ENCODE measurements at places on chromosomes 1 and 21.
A peak's percentile ranks its signal among the peaks of the same experiment; 100 is the strongest.

- DNase-seq = no peak
Measured at GRCh38 chr1:1348420-1349255, 580 bp downstream of the DVL1 start.

DNA sequence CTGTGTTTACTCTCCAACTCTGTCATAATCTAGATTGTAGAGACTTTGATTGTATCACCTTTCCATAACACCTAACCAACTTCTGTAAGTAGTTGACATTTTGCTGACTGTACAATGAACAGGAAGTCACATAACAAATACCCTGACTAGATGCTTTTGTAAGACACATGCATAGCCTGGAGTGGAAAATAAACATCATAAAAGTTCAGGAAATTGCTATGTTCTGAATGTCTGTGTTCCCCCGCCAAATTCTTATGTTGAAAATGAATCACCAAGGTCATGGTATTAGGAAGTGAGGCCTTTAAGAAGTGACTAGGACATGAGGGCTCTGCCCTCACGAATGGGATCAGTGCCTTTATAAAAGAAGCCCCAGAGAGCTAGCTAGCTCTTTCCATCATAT, 40.4 kb upstream of the ZSWIM5 start:
- no peak for DNase-seq

DNA sequence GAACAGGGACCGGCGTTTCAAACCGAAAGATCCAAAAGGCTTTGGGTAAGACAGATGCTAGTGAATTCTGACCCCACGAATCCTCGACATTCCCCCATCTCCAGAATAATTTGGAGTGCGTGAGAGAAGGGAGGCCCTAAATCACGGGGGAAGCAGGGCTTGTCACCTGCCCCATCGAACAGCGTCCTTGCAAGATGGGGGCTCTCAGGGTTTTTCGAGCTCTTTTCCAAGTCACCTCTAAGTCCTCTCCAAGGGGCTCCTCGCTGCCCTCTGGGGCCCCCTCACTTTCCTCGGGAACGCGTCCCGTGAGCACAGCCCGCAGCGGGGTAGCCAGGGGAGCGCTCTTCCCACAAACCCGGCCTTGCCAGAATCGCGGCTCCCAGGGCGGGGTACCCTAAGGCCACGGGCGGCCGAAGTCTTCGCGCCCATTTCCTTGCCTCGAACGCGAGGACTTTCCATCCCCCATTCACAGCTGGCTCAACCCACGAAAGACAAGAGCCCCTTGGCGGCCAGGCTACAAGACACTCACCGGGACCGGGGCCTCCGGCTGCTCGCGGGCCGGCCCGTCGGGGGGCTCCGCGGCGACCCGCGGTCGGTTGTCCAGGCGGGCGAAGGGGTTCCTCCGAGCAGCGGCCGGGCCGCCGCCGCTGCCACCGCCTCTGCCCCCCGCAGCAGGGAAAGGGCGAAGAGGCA, 546 bp downstream of the DONSON start:
- DNase-seq = peak; percentile 55

DNA sequence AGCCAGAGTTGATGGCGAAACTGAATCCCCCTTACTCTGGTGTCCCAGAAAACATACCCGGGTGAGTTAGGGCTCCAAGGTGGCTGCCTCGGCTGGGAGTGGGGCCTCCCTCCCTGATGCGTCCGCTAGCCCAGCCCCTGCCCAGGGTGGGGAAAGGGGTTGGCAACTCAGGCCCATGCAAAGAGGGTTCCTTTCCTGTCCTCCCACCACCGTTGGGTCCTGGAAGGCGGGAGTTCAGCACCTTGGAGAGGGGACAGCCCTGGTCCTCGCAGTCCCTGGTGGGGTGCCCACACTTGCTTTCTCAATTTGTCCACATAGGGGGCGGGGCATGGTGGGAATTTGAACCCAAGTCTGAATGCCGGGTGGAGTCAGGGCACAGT, 6.1 kb downstream of the SRM start:
- peak; percentile 52 for DNase-seq

DNA sequence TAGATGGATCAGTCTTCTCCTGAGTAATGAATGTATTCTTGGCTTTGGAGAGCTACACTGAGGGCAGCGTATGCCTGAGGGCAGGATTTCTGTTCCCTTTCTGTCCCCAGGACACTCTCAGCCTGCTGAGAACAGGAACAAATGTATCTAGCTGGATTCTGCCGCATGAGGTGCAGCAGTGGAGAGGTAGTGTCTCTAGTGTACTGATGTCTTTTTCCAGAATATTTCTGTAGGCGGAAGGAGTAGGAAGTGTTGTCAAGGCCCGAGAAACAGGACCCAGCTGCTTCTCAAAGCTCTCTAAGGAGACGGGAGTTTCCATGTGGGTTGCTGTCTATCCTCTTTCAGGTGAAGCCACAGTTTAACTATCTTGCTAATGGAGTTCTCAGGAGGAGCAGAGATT, 65.5 kb downstream of the MT1HL1 start:
- no peak for DNase-seq

GRCh38 chr1:224433701-224434672, 610 bp downstream of the WDR26 start:
- peak; percentile 52 for DNase-seq

GRCh38 chr21:33388188-33388587, 15.0 kb upstream of the IFNGR2 start:
- no peak for DNase-seq

DNA sequence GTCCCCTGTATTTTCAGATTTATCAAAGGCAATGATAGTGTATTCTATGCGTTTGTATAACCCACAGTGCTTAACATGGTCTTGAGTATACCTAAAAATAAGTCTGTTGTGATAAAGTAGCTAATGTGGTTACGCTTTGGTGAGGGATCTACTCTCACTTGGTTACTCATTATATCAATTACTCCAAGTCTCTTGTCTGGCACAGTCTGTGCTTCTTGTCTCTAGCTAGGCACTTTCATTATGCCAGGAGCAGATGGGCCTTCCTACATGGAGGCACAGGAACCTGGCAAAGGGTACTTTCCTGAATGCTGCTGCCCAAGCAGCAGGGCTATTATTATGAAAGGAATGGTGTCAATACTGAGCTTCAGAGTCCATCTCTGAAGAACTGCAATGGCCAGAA, 4.2 kb upstream of the PTPN22 start:
- no peak for DNase-seq
